ENCODE measurements at places on chromosomes 7 and 10. TPM values are rescaled to one million over a fixed set of nuclear protein-coding genes. Genes with fewer than 3 reads are reported as not detected.

Gene CHRM2
- 89.0 TPM for total RNA-seq

Gene NAT16
- not detected for total RNA-seq

Gene KIAA1217
- total RNA-seq = 46.6 TPM

Gene AKR1C8
- total RNA-seq = 0.25 TPM

Gene TMEM139
- 20.3 TPM for total RNA-seq

Gene PON1
- not detected for total RNA-seq

Gene RHOBTB1
- total RNA-seq = 13.5 TPM

Gene ATP6V0E2
- total RNA-seq = 168 TPM

Gene FEZF1
- not detected for total RNA-seq

Gene VOPP1
- 23.4 TPM for total RNA-seq

Gene BLOC1S2
- 18.2 TPM for total RNA-seq

Gene AP3M1
- 27.9 TPM for total RNA-seq

Gene HOXA6
- not detected for total RNA-seq

Gene MOGAT3
- total RNA-seq = not detected

Gene FBXL13
- total RNA-seq = 0.27 TPM

Gene CALML5
- total RNA-seq = not detected

Gene IQUB
- 0.32 TPM for total RNA-seq

Measured in left ventricle myocardium superior (tissue), 1 donor.